ENCODE measurements at places on chromosomes 7 and 10.

DNA sequence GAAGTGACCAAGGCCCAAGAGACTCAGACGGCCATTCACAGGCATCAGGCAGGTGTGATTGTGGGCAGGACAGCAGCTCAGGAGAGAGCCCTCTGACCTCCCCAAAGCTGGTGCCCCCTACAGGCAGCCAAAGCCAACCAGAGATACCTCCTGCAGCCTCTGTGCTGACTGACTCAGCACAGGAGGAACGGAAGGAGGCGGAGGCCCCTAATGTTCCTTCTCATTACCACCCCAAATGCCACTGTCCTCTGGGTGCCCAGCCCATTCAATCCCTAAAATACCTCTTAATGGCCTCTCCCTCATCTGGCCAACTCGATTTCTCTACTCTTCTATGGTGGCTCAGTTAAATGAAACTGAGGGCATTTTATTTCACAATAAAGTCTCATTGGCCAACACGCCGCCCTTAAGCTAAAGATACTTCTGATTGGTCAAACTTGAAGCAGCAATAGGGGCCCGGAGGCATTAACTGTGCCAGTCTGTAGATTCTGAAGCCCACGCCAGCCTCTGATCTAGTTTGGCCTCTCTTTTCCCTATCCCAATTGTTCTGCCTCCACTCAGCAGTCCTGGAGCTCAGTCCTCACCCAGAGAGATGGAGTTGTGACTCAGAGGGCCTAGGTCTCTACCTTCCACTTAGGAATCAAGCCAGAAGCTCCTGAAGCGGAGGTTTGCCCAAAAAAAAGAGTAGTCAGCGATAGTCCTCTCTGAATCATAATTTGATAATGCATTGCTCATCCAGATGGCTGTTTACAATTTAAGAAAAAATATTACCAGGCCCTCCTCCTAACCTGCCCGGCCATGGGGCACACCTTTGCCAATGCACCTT lies 1.2 kb downstream of the CYREN start:
- H3K27ac ChIP-seq, result peak overlapping the region; percentile 95
- H3K27me3 ChIP-seq, result no peaks in the 10 kb centered on the region
- H3K4me3 ChIP-seq, result peak overlapping the region; percentile 64
- H3K36me3 ChIP-seq, result no peaks in the 10 kb centered on the region
- peak; percentile 39 for DNase-seq

DNA sequence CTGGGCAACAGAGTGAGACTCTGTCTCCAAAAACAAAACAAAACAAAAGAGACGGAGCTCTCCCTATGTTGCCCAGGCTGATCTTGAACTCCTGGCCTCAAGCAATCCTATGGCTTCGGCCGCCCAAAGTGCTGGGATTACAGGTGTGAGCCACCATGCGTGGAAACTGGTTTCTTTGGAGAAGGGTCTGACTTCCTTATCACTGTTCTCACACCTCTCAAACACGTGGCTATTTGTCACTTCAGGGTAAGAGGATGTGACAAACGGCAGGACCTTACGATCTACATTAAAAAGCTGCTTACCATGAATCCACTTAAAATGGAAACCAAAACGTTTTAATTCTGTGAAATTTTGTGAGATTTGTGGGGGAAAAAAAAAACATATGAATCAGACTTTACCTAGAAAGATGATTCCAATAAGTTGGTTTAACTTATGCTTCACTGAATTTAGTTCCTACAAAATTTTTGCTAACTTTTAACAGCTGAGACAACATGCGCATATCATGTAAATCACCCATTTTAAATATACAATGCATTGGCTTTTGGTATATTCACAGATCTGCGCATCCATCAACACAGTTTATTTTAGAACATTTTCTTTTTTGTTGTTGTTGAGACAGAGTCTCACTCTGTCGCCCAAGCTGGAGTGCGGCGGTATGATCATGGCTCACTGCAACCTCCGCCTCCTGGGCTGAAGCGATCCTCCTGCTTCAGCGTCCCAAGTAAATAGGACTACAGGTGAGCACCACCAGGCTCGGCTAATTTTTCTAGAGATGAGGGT lies 18.7 kb upstream of the FOXK1 start:
- peaks cover 6% of the 10 kb centered on the region for H3K4me1 ChIP-seq
- no peaks in the 10 kb centered on the region for H3K27me3 ChIP-seq
- no peaks in the 10 kb centered on the region for H3K36me3 ChIP-seq
- DNase-seq, result no peak
- H3K27ac ChIP-seq, result no peak overlapping the region

GRCh38 chr10:22765660-22766547 lies 51.5 kb upstream of the PIP4K2A start:
- no peak overlapping the region for H3K4me3 ChIP-seq
- no peak for DNase-seq
- no peaks in the 10 kb centered on the region for H3K36me3 ChIP-seq
- H3K4me1 ChIP-seq, result no peaks in the 10 kb centered on the region
- no peaks in the 10 kb centered on the region for H3K27me3 ChIP-seq

DNA sequence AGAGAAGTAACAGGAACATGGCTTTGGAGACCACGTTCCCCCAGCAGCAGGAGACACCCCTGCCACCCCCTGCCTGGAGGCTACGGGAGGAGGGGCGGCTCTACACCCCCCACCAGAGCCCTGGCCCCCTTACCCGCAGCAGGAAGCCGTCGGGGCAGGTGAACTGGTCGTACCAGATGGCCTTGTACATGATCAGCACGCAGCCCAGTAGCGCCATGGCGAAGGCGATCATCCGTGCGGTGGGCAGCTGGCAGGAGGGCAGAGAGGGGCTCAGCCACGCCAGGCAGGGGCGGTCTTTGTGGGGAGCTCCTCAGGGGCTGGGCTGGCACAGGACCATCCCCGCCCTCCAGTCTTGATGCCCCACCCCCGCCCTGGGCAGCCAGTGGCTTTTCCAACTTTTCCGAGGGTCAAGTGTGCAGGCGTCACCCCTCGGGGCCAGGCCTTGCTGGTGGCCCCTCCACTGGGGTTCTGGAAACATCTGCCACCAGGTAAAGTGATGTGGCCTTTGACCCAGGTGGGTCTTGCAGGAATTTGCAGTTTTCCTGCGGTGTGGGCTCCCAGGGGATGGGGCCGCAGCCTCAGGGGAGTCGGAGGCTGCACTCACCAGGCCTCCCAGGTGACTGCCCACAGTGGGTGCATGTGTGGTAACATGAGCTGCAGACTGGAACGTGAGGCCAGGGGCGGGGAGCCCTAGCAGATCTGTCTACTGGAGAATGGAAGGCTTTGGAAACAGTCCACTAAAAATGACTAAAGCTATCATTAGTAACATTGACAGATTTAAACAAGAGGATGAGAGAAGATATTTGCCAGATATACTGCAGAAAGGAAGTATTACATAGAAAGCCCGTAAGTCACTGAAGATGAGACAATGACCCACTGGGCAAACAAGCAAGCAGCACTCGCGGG lies 9.7 kb downstream of the CALY start:
- H3K4me1 ChIP-seq, result peaks cover 3% of the 10 kb centered on the region
- no peak overlapping the region for H3K4me3 ChIP-seq
- no peak overlapping the region for H3K27ac ChIP-seq
- DNase-seq, result no peak

GRCh38 chr10:13095094-13095493 lies 4.9 kb upstream of the OPTN start:
- no peak overlapping the region for H3K27ac ChIP-seq
- H3K4me1 ChIP-seq, result peaks cover 3% of the 10 kb centered on the region
- no peaks in the 10 kb centered on the region for H3K27me3 ChIP-seq
- H3K4me3 ChIP-seq, result no peak overlapping the region

GRCh38 chr7:101547022-101547915 lies 81.8 kb downstream of the MYL10 start:
- DNase-seq, result no peak
- H3K36me3 ChIP-seq, result no peaks in the 10 kb centered on the region
- H3K4me1 ChIP-seq, result no peaks in the 10 kb centered on the region

GRCh38 chr10:116545756-116546155 lies at the start of gene PNLIP:
Gene PNLIP, plus strand, starts transcription at chr10:116545931. Its CDS starts 162 bp downstream, at chr10:116546093.
- no peaks in the 10 kb centered on the region for H3K36me3 ChIP-seq
- no peak within 1 kb of the TSS for H3K27ac ChIP-seq
- H3K4me3 ChIP-seq, result no peak within 1 kb of the TSS
- no peaks in the 10 kb centered on the region for H3K4me1 ChIP-seq
- DNase-seq, result no peak

DNA sequence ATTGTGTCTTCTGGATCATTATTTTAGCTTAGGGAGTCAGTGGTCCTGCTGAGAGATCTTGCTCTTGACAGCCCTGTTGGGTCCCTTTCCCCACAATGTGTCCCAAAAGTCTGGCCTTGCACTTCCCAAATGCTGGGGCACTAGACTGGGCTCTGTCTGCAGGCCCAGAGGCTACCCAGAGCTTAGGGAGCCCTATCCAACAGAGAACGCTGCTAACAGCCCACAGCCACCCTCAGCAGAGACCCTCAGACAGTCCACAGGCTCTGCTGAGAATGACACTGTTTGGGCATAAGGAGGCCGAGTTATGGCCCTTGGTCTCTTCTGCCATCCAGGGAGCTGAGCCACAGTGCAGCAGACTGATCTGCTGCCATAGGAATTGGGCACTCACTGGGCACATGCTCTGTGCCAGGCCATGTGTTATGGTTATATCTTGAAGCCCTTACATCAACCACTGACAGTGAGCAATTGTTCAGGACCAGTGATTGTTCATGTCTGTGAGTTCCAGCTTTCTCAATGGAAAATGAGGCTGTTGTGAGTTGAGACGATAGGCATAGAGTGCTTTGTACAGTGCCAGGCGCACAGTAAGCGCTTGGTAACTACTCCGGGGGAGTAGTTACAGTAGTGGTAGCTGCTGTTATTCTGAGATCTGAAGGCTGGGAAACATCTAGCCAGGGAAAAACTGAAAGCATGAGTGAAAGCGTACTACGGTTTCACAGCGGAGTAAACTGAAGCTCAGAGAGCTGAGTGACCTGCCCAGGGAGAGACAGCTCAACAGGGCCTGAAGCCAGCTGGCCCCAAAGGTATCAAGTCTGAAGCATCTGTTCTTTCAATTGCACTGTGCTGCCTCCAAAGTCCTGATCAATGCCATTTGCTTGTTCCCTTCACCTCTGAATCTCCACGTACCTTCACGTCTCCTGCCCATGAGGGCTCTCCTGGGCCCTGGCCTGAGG lies 77.6 kb upstream of the PRLHR start:
- H3K4me3 ChIP-seq, result no peak overlapping the region
- H3K27ac ChIP-seq, result no peak overlapping the region
- no peaks in the 10 kb centered on the region for H3K36me3 ChIP-seq
- no peak for DNase-seq
- H3K27me3 ChIP-seq, result no peaks in the 10 kb centered on the region

- no peaks in the 10 kb centered on the region for H3K4me1 ChIP-seq
- H3K27me3 ChIP-seq, result no peaks in the 10 kb centered on the region
- H3K4me3 ChIP-seq, result no peak overlapping the region
- no peak for DNase-seq
These were observed 58.7 kb upstream of the NANOS1 start for GRCh38 chr10:118970770-118971169.

- no peaks in the 10 kb centered on the region for H3K4me1 ChIP-seq
- no peaks in the 10 kb centered on the region for H3K36me3 ChIP-seq
- peaks cover 99% of the 10 kb centered on the region for H3K27me3 ChIP-seq
- DNase-seq, result no peak
- H3K27ac ChIP-seq, result no peak overlapping the region
- H3K4me3 ChIP-seq, result no peak overlapping the region
These were observed 3.1 kb upstream of the DRGX start for GRCh38 chr10:49398986-49399385.

GRCh38 chr7:128871050-128871449 lies 8.4 kb downstream of the ATP6V1F start:
- H3K4me3 ChIP-seq, result no peak overlapping the region
- H3K27me3 ChIP-seq, result peaks cover 7% of the 10 kb centered on the region
- H3K36me3 ChIP-seq, result no peaks in the 10 kb centered on the region
- no peak overlapping the region for H3K27ac ChIP-seq
- no peak for DNase-seq
- peaks cover 16% of the 10 kb centered on the region for H3K4me1 ChIP-seq

DNA sequence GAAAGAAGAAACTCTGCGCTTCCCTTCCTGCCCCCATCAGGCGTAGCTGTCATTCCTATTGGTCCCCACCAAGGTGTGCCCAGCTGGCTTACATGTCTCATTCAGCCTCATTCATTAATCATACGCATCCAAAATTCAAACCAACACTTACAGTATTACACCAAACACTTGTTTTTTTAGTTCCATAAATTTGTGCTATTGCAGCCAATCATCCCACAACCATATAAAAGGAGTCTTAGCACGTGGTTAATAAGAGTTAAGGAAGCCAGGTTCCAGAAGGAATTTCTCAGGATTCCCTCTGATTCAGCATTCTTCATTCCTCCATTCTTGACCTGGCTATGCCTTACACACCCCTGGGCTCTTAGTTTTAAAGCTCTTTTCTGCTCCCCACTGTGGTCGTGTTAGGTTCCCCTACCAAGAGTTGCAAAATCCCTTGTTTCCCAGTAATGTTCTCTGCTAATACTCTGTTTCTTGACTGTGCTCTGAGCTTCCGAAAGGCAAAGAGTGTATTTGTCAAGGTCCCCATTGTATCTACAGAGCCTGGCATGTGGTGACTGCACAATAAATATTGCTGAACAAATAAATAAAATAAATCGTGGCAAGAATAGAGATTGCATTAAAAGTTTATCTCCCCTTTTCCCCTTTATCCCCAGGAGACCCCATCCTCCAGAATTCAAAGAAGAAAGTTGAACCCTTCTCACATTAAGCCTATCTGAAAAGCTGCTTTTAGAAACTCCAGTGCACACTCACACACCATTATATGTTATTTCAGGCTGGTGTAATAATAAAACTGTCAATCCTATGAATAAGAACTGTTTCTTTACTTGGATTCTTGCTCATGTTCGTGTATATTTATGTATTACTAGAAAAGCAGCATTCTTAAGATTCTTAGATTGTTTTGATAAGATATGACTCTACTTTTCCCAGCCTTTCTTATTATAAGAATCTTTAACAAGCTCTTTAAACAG lies 514.4 kb downstream of the INHBA start:
- H3K4me1 ChIP-seq, result peaks cover 11% of the 10 kb centered on the region
- no peak overlapping the region for H3K4me3 ChIP-seq
- DNase-seq, result no peak
- peak overlapping the region; percentile 49 for H3K27ac ChIP-seq
- H3K27me3 ChIP-seq, result no peaks in the 10 kb centered on the region

GRCh38 chr7:98250789-98251188 lies 1.2 kb downstream of the TECPR1 start:
- no peaks in the 10 kb centered on the region for H3K36me3 ChIP-seq
- DNase-seq, result no peak
- H3K27me3 ChIP-seq, result no peaks in the 10 kb centered on the region
- H3K27ac ChIP-seq, result peak overlapping the region; percentile 85
- H3K4me1 ChIP-seq, result peaks cover 13% of the 10 kb centered on the region
- H3K4me3 ChIP-seq, result peak overlapping the region; percentile 55

DNA sequence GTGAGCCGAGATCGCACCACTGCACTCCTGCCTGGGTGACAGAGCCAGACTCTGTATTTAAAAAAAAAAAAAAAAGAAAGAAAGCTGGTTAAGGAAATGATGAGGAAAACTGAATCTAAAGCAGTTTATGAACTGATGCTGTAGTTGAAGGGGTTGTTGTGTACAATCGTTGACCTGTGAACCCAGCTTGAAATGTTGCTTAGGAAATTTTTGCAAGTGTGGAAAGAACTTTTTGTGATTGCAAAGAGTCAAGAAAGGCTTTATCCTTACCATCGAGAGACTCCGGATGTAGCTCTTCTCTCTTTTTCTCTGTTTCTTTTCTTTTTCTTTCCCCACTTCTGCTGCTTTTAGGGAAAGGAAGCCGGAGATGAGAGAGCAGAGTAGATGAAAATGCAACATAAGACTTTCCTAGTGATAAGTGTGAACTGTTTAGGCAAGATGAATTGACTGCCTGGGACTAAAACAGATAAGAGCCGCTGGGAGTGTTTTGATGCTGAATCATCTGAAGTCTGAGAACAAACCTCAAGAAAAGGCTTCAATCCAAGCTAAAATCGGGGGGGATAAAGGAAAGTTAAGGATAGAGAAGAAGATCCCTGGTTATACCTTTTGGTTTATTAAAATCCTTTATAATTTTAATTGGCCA lies 69.0 kb downstream of the TAF3 start:
- H3K36me3 ChIP-seq, result no peaks in the 10 kb centered on the region
- peaks cover 5% of the 10 kb centered on the region for H3K4me1 ChIP-seq
- H3K27ac ChIP-seq, result no peak overlapping the region
- H3K27me3 ChIP-seq, result no peaks in the 10 kb centered on the region

All from hepatocyte (in vitro differentiated cells).